Left colon (tissue), 2 donors: ENCODE measurements at places on chromosomes 3 and 15. TPM values are rescaled to one million over a fixed set of nuclear protein-coding genes. Genes with fewer than 3 reads are reported as not detected.

The CHRNA7 gene
- 11.8 TPM for total RNA-seq

The LRRC31 gene
- total RNA-seq = 62.9 TPM

The TRH gene
- not detected for total RNA-seq

The TGM4 gene
- total RNA-seq = not detected

The ERC2 gene
- total RNA-seq = 0.14 TPM

The NSMCE3 gene
- total RNA-seq = 3.8 TPM

The IL16 gene
- 2.1 TPM for total RNA-seq

The CYP1A1 gene
- total RNA-seq = not detected

The GOLGA6L7 gene
- not detected for total RNA-seq

The GRK7 gene
- not detected for total RNA-seq

The SCN5A gene
- 0.43 TPM for total RNA-seq

The LRRC15 gene
- total RNA-seq = 0.59 TPM

The TUBGCP5 gene
- total RNA-seq = 10.0 TPM

The CCR8 gene
- not detected for total RNA-seq

The ADAMTS17 gene
- total RNA-seq = 5.9 TPM

The RLBP1 gene
- total RNA-seq = not detected

The CLDN11 gene
- total RNA-seq = 4.3 TPM
